GM12864 (cell line): ENCODE measurements at places on chromosomes 12 and 14.

DNA sequence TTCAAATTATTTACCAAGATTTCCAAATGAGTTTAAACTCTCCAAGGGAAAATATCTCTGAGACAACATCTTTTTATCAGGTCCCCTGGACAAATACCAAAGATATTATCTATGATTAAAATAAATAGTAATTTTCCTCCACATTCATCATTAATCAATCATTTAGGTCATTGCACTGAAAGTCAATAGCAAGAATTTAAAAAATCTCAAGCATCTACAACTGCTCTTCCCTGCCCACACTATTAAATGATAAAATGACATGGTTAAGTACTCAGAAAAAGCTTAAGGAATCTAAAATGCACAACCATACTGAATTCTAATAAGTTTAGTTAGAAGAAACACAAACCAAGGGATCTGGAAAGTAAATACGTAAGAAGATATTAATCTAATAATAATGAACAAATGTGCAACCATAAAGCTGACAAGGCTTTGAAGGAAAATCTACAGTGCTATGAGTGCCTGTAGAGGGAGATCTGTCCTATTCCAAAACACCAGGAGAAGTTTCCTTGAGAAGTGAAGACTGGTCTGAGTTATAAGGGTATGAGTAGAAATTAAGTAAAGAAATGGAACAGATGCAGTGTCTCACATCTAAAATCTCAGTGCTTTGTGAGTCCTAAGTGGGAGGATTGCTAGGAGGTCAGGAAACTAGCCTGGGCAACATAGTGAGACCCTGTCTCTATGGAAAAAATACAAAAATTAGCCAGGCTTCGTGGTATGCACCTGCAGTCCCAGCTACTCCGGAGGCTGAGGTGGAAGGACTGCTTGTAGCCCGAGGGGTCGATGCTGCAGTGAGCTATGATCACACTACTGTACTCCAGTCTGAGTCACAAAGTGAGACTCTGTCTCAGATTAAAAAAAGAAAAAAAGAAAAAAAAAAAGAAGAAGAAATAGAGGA lies 19.2 kb downstream of the INTS13 start:
- no peak for DNase-seq

DNA sequence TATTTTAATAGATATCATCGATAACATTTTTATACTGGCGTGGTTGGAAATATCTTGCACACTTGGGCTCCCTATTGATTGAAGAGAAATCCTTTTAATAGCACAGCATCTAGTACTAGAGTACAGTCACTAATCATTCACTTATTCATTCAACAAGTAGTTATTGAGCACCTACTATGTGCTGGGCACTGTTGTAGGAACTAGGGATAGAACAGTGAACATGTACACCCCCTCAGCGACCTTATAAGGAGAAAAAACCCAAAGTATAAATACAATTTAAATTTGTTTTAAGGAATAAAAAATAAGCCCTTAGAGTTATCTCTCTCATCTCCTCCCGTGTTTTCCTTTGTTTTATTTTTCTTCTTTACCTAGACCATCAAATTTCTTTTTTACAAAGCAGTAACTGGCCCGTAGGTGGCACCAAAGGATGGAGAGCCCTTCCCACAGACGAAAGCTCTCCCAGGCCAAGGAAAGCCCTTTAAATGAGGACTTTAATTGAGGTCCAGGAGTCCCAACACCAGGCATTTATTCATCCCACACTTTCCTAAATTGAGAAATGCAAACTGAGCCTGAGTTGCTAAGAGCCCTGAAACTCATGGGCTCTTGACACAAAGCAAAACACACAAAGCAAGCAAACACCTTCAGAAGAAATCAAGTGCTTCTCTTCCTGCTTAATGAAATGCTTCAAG lies 29.0 kb downstream of the PEBP1 start:
- DNase-seq, result no peak

DNA sequence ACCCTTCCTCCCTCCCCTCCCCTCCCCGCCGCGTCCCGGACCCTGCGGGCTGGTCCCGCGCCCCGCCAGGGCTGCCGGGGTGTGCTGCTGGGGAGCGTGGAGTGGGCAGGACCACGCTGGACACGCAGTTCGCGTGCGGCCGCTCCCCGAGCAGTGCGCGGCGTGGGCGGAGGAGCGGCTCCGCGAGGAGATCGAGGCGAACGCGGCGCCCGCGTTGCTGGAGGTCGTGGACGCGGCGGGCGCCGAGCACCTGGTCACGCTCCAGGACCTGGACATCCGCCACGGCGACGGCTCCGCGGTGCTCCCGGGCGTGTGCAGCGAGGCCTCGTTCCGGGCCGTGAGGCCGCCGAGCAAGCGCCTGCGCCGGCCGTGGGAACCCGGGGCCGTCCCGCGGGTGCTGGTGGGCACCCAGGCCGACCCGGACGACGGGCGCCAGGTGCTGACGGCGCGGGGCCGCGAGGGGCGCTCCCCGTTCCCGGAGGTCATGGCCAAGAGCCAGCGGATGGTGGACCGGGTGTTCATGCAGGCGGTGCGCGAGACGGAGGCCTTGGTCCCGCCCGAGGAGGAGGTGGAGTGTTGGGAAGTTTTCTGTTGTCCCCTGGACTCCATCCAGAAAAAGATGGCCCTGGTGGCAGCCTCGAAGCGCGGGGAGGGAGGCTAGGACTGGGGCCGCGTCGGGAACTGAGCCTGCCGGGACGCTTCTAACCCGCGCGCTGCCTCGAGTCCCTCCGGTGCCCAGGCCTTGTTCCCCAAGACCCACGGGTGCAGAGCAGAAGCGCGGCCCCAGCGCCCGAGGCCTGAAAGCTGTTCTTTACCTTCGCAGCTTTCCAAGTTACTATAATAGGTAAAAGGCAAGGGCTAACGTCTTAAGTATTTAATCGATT lies 54.7 kb upstream of the EIF5 start:
- no peak for DNase-seq

GRCh38 chr14:50778721-50779483 lies 52.1 kb downstream of the NIN start:
- DNase-seq, result no peak

- no peak for DNase-seq
These were observed 349.5 kb downstream of the GXYLT1 start for GRCh38 chr12:41795051-41795600.

GRCh38 chr12:116245189-116245588 lies 32.3 kb downstream of the MED13L start:
- no peak for DNase-seq

GRCh38 chr14:39768589-39768988 lies 336.4 kb upstream of the FBXO33 start:
- DNase-seq, result no peak

GRCh38 chr14:105074601-105075053 lies 9.4 kb upstream of the GPR132 start:
- no peak for DNase-seq

- no peak for DNase-seq
These were observed 2.7 kb downstream of the ASIC1 start for GRCh38 chr12:50060120-50060468.

DNA sequence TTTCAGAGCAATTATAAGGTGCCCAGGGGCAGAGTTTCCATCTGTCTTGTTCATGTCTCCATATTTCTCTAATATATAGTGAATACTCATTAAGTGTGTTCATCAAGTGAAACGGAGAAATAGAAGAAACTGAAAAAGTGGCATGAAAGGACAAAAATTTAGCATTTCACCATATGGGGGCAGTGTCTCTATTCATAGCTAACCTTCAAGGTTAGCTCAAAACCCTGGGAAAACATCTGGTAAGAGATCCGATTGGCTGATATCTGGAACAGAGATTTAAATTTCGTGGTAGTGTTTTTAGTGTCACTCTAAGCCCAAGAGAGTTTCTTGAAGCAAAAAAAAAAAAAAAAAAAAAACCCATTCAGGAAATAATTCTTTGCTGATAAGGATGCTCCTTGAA lies 367.5 kb downstream of the DAD1 start:
- peak; percentile 1 for DNase-seq

DNA sequence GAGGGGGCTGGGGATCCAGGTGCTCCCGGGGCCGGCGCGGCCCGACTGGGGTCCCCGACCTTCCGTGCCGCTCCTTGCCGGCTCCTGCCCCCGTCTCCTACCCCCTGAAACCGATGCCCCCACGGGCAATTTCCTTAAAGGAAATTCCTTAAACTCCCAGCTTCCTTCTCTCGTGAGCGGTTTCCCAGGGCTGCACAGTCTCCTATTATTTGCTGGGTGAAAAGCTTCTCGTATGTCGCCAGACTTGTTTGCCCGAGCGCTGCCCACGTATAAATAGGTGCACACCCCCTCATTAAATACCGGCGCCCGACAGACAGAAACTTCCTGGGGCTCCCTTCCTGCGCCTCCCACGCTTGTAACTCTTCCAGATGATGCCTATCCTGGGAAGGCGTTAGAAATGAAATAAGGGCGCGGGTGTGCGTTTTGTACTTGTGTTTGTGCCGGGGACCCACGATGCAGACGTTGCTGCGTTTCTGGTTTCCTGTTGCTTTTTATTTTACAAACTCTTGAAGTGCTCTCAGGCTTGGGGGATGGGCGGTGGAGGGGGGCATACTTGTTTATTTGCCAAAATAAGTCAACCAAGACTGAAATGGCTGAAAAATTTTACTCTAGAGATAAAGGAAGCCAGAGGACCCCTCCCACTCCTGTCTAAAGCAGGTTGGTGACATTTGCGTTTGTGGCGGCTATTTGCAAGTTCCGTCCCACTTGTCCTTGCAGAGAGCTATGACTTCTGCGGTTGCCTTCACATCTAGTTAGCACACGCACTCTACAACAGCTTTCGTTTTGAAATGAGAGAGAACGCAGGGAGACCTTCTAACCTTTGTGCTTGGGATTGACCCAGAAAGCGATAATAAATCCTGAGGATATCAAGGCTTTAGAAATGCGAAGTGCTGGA lies 1.0 kb downstream of the HIP1R start:
- DNase-seq, result peak; percentile 57

DNA sequence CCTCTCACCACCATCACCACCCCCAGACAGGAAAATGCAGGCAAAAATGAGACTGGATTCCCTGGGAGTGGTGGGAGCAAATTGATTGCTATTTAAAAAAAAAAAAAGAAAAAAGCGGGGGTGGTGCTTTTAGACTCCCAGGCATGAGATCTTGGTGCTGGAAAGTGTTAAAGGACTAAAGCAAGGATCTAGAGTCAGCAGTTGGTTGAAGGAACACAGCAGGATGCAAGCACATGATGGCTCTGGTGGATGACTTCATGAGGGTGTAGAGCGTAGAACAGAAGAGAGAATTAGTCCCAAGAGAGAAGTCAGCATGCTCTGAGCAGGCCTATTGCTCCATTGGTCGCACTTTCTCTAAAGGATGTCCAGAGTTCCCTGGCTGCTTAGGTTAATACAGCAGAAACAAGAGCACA lies 183.8 kb upstream of the HMGA2 start:
- no peak for DNase-seq

DNA sequence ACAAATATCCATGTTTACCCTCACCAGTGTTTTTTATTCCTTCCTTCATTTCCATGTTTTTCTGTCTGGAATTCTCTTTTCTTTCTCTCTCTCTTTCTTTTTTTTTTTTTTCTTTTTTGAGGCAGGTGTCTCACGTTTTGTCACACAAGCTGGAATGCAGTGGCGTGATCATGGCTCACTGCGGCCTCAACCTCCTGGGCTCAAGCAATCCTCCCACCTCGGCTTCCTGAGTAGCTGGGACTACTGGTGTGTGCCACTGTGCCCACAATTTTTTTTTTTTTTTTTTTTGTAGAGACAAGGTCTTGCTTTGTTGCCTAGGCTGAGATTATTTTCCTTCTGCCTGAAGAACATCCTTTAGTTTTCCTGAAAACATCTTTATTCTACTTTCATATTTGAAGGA lies 15.0 kb upstream of the AMIGO2 start:
- DNase-seq, result no peak

DNA sequence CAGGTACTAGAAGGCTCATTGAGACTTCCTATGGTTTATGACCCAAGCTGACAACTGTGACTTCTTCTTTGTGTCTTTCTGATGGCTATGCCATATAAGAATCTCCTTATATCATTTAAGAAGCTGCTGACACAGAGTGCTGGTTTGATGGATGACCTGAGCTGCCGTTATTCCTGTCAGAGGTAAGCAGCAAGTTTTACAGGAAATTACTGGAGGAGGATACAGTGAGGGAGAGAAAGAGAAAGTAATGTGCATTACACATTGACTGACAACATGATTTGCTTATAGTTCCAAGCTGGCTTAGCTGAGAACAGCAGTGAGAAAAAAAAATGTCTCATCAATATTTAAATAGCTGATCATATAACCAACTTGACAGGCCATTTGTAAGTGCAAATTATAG lies 981.4 kb downstream of the FSCB start:
- no peak for DNase-seq

DNA sequence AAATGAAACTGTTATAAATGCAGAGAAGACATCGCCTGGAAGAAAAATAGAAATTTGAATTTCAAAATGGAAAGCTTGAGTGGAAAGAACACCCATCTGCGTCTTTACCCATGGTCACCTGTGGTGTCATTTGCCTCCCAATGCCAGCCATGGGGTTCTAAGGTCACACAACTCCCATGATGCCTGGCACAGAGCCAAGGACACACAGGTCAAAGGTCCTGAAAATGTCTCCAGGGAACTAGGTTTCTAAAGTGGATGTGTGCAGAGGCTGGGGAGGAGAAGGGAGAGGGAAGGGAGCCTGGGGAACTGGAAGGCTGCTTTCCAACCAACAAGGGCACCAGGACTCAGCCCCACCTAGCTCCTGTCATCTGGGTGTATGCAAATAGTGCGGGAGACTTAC lies 724.0 kb upstream of the TMEM132C start:
- no peak for DNase-seq

- no peak for DNase-seq
These were observed 167.5 kb downstream of the DPF3 start for GRCh38 chr14:72726444-72726843.
